ENCODE measurements at places on chromosomes 7 and 10.

DNA sequence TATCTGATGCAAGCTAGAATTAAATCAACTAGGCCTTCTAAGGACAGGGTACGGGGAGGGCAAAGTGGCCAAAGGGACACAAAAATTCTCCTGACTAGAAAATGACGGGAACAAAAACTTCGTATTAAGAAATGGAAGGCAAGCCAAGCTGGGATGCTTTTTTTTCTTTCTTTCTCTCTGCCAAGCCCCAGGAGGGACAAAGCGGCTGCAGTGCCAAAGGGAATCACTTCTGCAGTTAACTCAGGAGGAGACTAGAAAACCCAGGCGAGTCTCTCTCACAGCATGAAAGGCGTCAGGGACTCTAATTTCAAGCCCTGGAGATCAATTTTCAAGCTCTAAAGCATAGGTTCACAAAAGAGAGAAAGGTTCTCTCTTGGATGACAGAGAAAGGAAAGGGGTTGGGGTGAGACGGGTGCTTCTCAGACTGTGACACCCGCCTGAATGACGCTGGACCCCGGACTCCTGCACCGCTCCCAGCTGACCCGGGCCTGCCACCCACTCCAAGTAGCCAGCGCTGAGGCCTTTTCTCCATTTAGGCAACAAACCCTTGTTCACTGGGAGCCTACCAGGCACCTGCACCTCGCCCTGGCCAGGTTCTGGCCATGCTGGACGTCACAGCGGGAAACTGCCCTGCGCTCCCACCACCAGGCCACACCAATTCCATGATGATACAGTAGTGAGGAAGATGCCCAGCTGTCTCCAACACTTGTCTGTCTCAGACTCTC lies 56.5 kb downstream of the KIAA1549 start:
- no peak for DNase-seq

- DNase-seq: no peak
Measured at GRCh38 chr10:86300931-86301830, 65.4 kb downstream of the GRID1 start.

DNA sequence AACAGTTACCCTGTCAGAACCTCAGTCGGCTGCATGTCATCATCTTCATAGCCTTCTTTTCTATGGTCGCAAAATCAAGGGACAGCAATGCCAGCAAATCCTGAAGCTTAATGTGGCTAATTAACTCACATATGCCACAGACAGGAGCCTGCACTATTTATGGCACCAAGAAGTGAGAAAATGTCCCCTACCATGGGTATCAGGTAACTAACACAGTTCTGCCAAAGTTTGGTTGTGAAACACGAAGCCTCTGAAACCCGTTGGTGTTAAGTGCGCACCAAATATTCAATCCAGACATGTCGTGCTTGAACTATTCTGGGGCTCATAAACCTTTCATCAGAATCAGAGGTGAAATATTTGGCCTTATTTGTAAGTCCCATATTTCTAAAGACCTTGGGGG lies 63.3 kb downstream of the EVX1 start:
- DNase-seq: no peak

- no peak for DNase-seq
Measured at GRCh38 chr10:11509036-11509435, 102.4 kb downstream of the USP6NL start.

DNA sequence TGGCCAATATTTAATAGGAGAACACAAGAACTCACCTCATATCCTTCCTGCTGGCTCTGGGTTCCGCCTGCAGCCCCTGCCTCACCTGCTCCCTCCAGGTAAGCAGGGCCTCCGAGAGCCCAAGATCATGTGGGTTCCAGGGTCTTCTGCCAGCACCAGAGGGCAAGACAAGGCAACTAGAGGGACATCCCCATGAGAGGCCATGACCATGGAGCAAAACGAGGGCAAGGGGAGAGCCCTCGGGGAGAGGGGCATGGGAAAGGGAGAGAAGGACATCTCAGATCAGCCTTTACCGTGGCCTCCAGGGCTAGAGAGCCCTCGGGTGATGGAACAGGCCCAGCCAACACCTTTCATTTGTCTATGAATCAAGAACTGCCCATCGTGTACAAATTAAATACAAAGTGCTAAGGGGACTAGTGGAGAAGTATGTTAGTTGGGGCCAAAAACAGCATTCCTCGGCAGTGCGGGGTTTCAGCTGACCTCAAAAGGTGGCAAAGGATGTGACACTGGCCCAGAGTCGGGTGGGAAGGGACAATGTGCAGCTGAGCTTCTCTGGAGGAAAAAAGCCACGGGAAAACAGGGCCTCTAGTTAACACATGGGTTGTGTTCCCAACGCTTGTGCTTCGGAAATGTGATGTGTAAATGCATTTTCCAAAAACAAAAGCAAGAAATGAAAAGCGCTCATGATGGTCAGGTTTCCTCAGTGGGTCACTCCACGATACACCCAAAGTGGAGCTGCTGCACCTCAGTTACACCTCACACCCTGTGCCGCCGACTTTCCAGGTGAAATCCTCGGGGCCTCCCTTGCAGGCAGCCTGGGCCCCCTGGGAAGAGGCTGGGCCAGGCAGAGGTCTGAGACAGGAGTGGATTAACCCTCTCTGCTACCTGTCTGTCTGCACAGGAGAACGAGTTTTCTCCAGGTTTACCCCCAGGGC lies 2.0 kb downstream of the AOC1 start:
- no peak for DNase-seq

- DNase-seq: no peak
Measured at GRCh38 chr10:24561453-24561852, 162.2 kb downstream of the ARHGAP21 start.

GRCh38 chr7:50226669-50227068 lies 77.8 kb upstream of the IKZF1 start:
- no peak for DNase-seq

- no peak for DNase-seq
Measured at GRCh38 chr7:47535035-47535703, 46.7 kb downstream of the TNS3 start.

DNA sequence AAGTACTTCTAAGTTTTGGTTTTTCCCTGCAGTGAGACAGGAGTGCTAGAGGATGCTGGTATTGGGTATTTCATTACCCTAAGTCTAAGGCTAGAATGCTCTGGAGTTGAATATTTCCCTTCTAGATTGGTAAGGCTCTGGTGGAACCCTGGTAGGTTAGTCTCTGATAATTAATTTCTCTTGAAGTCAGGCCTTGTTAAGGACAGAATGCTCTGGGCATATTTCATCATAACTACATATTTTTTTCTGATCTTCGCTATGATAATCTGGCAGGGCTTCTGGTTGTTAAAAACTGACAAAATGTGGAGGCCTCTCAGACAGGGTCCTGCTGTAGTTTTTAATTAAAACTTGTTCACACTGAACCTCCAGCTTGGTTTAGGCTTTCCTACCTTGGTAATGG lies 83.8 kb downstream of the CDK13 start:
- DNase-seq: no peak

DNA sequence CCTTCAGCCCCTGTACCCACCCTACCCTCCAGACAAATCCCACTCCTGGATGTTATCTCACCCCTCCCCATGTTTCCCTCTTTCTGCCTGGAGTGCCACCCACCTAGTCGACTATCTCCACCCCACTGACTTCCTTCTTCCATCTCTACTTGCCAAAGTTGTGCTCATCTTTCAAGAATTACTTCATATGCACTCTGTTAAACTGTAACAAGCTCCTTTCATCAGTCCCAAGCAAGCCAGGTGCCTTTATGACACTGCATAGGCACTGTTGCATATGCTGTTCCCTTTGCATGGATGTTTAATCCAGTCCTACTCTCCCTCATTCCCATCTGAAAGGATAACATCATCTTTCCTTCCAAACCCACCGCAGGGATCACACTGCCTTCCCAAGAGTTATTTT lies 8.9 kb upstream of the CDK1 start:
- DNase-seq: no peak

- no peak for DNase-seq
Measured at GRCh38 chr7:132090444-132090843, 485.8 kb downstream of the PLXNA4 start.

- no peak for DNase-seq
Measured at GRCh38 chr10:64067009-64067606, 545.9 kb downstream of the REEP3 start.

DNA sequence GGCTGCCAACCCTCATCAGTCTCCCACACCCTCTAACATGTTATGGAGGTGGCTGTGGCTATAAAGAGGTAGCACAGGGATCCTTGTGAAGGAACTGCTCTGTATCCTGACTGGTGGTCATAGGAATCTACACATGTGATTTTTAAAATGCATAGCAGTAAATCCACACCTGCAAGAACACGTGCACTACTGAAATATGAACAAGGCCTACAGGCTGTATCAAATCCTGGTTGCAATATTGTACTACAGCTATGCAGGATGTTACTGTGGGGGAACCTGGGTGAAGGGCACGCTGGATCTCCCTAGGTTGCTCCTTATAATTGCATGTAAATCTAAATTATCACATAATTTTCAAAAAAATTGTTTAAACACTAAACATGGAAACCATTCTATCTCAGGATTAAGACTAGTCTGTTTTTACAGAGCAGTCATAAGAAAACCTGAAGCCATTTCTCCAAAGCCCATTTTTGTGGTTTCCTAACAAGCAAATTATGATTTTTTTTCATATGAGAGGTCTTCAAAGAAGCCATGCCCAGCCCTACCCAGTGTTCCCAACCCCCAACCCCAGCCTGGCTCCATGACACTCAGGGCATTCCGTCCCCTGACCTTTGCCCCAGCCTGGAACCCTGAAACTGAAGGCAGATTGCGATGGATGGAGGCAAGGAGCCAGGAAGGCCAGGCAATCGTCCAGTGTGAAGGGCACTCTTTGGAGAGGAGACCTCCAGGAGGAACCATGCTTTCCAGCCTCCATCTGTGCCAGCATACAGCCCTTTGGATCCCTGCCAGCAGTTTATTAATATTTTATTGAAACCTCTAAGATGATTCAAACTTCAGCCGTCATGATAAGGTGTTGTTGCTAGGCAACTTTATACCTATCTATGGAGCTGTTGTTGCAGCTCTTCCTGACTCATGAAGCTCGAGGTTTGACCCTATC lies 161.0 kb downstream of the GRID1 start:
- DNase-seq: no peak

DNA sequence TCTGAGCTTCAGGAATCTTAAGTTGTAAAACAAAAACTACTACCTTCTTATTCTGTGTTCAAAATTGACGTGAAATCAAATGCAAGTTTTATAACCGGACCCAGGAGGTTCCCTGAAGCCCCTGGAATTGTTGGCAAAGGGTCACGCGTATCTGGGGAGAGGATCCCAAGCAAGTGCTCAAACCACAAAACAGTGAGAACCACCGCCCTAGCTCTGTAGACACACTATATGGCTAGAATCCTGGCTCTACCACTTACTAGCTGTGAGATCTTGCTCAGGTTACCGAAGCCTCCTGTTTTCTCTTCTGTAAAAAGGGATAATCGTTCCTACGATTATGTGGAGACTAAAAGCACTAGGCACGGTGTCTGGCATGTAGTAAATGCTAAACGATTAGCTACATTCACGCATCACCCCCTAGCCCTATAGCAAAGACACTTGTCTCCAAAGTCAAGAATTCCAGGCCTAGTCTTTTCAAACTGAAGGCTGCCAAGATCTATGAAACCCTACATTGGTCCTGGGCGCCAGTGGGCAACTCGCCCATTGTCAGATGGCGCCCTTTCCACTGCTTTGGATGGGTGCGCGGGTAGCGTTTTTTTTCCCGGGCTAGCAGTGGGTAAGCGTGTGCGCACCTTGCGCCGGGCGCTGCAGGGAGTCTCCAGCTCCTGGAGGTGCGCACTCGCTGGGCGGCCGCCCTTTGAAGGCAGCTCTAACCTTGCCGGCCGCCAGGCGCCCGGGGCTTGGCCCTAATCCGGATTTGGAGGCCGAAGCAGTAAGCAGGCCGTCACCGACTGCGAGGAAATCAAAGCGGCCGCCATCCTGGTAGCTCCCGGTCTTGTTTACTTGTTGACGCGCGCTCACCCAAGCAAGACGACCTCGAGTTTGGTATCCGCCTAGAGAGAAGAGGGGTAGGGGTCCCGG lies 11.6 kb upstream of the NKX2-3 start:
- no peak for DNase-seq

- no peak for DNase-seq
Measured at GRCh38 chr7:27967639-27968038, 213.0 kb downstream of the JAZF1 start.

- DNase-seq: peak; percentile 59
Measured at GRCh38 chr10:3850999-3851937, 66.3 kb upstream of the KLF6 start.

DNA sequence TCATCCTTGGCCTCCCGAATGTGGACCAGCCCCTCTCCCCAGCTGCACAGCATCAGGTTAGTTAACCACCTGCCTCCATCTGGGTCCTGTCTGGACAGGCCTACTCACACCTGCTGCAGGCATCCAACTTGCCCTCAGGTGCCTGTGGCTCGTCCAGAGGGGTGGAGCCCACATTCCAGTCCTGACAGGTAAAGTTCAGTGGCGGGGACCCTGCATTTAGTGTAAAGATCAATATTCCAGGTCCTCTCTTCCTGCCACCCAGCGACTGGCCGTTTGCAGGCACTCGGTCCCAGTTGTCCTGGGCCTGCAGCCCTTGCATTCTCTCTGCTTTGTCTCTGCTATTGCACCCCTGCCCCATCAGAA lies 15.0 kb downstream of the HTRA1 start:
- no peak for DNase-seq

DNA sequence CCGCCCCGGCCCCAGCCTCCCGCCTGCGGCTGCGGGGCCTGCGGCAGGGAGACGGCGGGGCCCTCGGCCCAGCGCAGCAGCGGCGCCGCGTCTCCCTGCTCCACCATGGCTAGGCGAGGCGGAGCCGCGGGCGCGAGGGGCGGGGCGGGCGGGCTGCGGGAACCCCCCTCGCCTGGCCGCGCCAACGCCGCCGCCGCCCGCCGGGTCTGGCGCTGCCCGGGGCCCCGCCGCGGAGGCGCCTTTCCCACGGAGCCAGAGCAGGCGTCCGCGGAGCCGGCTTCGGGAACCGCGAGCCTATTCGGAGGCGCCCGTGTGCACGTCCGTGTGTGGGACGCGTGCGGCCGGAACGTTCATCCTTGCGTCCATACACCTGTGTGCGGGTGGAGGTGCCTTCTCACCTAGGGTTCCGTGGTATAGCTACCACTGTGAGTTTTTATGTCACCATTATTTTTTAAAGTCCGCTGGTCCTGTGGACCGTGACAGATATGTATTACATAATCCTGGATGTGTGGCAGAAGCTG lies at the start of gene DENND11:
Gene DENND11, minus strand, starts transcription at position 120 of the 521 bp plus-strand sequence. Its CDS starts 13 bp downstream, at position 107.
- peak; percentile 38 for DNase-seq

GRCh38 chr10:35299016-35299415 lies 37.3 kb upstream of the CCNY start:
- no peak for DNase-seq

DNA sequence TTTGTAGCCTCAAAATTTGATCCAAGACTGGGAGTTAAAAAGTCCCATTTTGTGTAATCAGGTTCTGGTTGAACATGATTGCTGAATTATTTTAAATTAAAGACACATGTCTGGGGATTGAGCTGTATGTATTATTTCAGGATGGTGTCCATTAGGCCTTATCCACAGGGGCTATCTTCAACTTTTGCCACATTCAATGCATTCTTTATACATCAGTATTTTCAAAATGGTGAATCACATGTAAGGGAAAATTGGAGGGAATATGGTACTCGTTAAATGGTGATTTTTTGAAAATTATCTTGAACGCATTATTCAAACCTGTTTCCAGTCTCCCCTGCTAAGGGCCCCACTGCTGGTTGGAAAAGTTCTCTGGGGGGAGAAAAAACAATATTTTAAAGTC lies 367.7 kb upstream of the NPVF start:
- DNase-seq: no peak

Measured in CD4-positive, alpha-beta T cell treated with Interleukin-2 at 100 ng/mL for 4 hours (primary cell).